ENCODE measurements at places on chromosomes 5 and 9.

- DNase-seq = no peak
These were observed 24.9 kb upstream of the SLCO6A1 start for GRCh38 chr5:102523541-102524175.

DNA sequence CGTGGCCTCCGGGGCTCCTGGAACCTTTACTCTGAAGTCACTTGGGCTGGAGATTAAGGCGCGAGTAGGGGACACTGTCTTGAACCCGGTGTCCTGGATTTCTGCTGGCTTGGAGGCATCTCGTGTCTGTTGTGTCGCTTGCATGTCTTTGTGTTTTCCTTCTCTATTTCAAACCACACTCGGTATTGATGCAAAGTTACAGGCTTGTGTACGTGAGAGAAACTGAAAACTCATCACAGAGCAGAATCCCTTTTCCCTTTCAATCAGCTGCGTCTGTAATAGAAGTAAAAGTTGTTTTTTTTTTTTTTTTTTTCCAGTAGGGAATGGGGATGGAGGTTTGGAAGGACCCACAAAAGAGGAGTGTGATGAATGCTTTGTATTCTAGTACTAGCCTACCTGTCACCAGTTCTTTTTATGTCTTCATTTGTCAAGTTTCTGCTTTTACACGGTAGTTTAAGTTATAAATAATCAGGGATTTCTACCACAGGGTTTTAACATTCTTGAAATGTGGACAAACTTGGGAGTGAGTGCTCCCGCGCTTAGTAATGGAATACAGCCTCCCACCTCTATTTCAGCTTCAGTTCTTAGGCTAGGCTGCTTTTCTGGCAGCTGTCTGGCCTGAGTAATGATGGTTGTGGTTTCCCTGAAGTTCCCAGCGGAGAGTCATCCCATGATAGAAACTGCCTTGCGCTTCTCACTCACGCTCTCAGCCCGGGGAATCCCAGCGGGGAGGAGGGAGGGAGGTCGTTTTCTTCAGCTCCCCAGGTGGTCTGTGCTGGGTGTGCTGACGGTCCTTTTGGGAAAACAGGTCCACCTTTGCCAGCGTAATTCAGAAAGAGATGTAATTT is 763 bp downstream of the TJP2 start:
- DNase-seq = peak; percentile 76

DNA sequence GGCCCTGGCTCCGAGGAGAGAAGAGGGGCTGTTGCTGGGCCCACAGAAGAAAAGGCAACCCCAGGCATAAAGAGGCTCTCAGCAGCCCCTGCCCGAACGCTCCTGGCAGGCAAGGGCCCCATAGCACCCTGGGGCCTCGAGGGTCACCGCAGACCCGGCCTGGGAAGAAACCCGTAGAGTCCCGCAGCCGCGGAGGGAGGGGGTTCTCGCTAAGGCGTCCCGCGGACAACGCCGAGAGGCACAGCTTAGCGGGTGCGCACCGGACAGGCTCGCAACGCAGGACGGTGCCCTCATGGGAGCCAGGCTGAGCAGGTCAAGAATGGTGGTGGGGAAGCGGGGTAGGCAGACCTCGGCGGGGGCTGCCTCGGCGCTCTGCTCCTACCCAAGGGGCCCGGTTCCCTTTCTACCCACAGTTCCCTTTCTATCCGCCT is 6.7 kb downstream of the PITX1 start:
- no peak for DNase-seq

- no peak for DNase-seq
These were observed 4.3 kb downstream of the RIC1 start for GRCh38 chr9:5633243-5633642.

GRCh38 chr9:89878687-89879086 is 273.9 kb downstream of the GADD45G start:
- DNase-seq = no peak

GRCh38 chr9:3491450-3491849 is 34.4 kb downstream of the RFX3 start:
- DNase-seq = no peak

DNA sequence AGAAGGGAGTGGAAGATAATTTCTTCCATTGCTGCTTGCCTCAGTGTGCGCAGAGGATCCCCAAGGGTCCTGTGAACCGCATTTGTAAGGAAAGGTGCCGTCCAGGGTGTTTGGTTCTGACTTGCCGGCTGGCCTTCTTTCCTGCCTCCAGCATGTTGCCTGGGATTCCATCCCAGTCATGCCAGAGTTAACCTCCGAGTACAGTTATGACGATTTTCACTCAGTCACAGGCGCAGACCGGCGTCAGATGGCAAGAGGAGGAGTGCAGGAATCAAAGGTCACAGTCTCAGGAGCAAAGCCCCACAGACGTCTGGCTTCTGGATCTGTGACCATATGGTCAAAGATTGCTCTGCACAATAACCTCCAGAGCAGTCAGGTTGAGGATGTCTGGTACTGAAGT is 5.9 kb upstream of the GADD45G start:
- no peak for DNase-seq

- no peak for DNase-seq
These were observed 35.2 kb downstream of the PCA3 start for GRCh38 chr9:76799473-76799872.

GRCh38 chr5:109825450-109825849 is 135.7 kb downstream of the MAN2A1 start:
- DNase-seq = no peak

GRCh38 chr9:34559624-34560455 is 29.7 kb downstream of the CNTFR start:
- no peak for DNase-seq

GRCh38 chr9:22623236-22623635 is 176.6 kb downstream of the DMRTA1 start:
- DNase-seq = no peak

- DNase-seq = no peak
These were observed 25.2 kb downstream of the DTWD2 start for GRCh38 chr5:118963169-118963568.

- DNase-seq = no peak
These were observed 15.9 kb upstream of the CDC20B start for GRCh38 chr5:55188656-55189540.

DNA sequence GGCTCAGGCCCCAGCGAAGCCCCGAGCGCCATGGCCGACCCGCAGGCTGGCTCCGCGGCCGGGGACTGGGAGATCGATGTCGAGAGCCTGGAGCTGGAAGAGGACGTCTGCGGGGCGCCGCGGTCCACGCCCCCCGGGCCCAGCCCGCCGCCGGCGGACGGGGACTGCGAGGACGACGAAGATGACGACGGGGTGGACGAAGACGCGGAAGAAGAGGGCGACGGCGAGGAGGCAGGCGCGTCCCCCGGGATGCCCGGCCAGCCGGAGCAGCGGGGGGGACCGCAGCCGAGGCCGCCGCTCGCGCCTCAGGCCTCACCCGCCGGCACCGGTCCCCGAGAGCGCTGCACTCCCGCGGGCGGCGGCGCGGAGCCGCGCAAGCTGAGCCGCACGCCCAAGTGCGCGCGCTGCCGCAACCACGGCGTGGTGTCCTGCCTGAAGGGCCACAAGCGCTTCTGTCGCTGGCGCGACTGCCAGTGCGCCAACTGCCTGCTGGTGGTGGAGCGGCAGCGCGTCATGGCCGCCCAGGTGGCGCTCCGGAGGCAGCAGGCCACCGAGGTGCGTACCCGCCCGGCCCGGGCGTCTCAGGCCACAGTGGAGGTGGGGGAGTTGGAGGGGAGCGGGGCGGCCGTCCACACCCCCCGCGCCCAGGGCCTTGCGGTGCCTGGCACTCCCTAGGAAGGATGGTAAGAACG is 1.6 kb downstream of the DMRT2 start:
- no peak for DNase-seq

DNA sequence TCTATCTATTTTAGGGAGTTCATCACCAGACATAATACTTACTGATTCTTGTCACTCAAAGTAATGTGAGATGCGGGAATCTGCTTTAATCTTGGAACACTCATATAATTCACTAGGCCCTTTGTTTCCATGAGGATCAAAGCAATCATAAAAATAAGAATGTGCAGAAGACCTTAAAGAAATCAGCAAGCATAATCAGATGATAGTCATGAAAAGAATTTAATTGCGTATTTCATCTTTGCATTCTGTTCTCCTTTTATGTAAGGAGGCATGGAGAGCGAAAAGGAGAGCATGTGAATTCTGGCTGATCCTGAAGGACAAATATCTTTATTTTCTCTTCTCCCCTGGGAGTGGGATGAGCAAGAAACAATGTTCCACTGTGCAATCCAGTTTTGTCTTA is 128.0 kb downstream of the RAB3C start:
- no peak for DNase-seq

- DNase-seq = no peak
These were observed 1.2 kb downstream of the VCAN start for GRCh38 chr5:83472508-83473345.

- DNase-seq = no peak
These were observed 114.5 kb upstream of the LMX1B start for GRCh38 chr9:126499005-126499910.

DNA sequence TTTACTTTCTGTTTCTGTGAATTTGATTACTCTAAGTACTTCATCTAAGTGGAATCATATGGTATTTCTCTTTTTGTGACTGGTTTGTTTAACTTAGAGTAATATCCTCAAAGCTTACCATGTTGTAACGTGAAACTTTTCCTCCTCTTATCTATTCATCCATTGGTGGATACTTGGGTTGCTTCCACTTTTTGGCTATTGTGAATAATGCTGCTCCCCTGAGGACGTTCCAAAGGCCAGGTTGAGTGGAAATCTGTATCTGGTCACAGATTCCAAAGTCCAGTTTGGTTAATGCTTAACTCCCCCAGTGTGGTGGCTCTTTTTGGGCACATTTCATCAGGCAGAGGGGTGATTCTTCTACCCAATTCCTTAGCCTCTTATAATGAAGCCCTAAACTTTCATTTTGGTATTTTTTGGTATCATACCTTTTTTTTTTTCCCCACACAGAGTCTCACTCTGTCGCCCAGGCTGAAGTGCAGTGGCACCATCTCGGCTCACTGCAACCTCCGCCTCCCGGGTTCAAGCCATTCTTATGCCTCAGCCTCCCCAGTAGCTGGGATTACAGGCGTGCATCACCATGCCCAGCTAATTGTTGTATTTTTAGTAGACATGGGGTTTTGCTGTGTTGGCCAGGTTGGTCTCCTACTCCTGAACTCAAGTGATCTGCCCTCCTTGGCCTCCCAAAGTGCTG is 65.4 kb downstream of the CMYA5 start:
- DNase-seq = no peak

- DNase-seq = no peak
These were observed 112.2 kb upstream of the ZNF608 start for GRCh38 chr5:124858612-124859011.

DNA sequence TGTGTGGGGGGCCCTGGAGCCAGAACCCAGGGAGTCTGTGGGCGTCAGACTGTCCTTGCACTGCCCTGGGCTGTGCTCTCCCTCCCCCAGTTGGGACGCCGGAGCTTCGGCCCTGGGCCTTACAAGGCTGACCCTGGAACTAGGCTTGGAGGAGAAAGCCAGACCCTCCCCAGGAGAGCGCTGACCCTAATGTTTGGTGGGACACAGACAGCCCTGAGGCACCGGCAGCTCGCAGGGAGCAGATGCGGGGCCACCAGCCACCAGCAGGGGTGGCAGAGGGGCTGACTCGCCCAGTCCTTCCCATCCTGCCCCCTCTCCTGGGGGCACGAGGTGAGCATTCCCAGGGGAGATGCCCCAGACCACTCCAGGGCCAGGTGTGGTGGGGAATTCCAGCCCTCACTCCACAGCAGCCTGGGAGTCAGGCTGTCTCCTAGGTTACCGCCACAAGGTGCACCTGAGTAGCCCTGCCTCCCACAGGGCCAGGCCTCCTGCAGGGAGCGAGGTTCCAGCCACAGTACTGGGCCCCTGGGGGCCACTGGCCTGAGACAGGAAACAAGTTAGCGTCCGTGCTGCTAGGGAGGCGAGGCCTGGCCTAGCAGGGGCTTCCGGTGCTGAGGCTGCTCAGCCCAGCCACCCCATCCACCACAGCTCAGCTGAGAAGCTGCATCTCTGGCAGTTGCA is 134.6 kb downstream of the OLFM1 start:
- DNase-seq = no peak

DNA sequence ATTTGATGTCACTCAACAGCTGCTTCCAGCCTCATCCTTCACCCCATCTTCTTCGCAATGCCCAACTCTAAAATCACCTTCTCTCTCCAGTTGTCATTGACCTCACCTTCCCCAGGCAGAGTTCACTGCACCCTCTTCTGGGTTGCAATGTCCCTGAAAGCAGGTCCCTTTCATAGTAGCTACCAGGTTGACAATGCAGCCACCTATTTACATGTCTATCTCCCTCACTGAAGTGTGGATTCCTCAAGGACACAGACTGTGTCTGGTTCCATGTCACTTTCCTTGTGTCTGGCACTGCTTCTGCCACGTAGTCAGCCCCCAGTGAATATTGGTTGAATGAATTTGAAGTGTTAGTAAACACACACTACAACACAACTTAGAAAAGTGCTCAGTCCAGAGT is 445.5 kb upstream of the WWC1 start:
- DNase-seq = no peak

GRCh38 chr5:81207009-81207408 is 26.1 kb upstream of the CKMT2 start:
- no peak for DNase-seq

- DNase-seq = no peak
These were observed 2.0 kb upstream of the CENPH start for GRCh38 chr5:69187342-69187741.

DNA sequence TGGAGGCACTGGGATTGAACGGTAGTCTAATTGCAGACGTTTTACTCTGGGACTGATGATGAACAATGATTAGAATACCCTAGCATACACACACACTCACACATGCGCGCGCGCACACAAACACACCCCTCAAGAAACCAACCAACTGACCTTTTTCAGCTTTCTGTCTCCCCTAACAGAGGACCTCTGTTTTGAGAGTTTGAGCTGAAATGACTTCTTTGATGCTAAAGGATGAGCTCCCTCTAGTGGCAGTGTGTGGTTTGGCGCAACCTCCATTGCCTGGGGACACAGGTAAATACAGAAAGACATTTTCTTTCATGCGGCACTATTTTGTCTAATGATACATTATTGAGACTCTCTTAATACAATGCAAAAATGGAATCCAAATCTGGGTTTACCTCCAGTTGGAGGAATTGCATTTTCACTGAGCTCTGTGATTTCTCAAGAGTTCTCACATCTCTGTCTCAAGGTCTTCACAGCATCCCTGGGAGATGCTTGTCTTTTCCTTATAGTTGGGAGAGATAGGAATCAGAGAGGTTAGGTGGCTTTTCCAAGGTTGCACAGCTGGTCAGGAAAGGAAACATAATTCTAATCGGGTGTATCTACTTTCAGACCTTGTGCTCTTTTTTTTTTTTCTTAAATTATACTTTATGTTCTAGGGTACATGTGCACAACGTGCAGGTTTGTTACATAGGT is 187.5 kb downstream of the TMEM38B start:
- no peak for DNase-seq

Data from brain pericyte (primary cell).